Stimulated activated CD4-positive, alpha-beta T cell treated with anti-CD3 and anti-CD28 coated beads, Interleukin-4, amount 100 ng/mL, for 1 hour (primary cell): ENCODE measurements at places on chromosomes 12 and 14.
A peak's percentile ranks its signal among the peaks of the same experiment; 100 is the strongest.

DNA sequence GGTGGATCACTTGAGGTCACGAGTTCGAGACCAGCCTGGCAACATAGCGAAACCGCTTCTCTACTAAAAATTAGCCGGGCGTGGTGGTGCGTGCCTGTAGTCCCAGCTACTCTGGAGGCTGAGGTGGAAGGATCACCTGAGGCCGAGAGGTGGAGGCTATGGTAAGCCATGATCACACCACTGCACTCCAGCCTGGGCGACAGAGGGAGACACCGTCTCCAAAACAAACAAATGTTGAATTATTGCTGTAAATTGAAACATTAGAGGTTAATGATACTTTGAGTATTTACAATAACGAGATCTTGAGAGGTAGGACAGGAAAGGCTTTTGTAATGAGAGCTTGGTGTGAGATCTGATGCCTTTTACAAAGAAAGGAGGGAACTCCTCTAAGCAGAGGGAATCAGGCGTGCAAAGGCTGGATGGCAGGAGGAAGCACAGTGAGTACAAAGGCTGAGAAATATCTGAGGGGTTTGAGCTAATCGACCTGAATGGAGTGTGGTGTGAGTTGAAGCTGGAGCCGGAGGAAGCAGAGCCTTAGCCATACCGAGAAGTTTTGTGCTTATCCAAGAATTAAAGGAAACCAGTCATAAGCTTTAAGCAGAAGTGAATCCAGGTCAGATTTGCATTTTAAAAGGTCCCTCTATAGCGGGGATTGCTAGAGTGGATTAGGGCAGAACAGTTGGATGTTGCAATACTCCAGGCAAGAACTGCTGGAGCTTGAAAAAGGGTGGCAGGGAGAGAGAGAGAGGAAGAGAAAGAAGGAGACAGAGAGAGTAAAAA, 1.1 kb downstream of the RHNO1 start:
- peak; percentile 3 for DNase-seq

GRCh38 chr14:47539031-47539461, 136.4 kb downstream of the MDGA2 start:
- DNase-seq = no peak

DNA sequence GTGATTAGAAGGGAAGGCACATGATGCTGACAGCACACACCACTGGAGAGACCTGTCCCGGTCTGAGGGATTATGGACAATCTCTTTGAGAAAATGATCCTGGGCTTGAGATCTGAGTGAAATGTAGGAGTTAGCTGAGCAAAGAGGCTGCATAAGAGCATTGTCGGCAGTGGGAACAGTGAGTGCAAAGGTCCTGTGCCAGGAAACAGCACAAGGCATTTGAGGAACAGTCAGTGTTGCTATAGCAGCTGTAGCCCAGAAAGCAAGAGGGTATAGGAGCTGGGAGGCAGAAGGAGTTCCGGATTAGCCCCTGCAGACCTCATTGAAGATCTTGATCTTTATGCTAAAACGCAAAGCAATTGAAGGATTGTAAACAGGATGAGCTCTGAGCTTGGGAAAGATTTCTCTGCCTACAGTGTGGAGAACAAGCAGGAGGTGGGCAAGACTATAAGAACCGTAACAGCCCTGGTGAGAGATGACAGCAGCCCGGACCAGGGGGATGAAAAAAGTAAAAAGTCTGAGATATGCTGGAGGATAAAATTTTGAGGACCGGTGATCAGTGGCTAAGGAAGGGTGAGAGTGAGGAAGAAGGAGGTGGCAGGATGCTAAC, 28.5 kb downstream of the CFL2 start:
- no peak for DNase-seq

DNA sequence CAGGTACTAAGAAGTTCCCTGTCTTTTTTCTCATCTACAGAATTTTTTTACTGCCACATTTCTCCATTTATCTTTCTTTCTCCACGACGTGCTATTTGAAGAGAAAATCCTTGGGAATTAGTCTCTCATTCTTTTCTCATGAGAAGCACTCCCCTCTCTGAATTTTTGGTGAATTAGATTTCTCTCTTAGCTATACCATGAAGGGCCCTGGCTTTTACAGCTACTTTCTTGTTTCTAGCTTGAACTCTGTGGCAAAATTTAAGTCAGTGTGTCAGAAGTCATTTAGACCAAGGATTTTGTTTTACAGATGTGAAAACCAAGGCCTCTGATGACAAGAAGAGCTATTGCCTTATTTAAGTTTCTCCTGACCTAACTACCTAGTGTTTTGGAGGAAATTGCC, 213.1 kb downstream of the AEBP2 start:
- DNase-seq = no peak

- no peak for DNase-seq
Measured at GRCh38 chr14:77238996-77239395, 32.0 kb downstream of the NGB start.

DNA sequence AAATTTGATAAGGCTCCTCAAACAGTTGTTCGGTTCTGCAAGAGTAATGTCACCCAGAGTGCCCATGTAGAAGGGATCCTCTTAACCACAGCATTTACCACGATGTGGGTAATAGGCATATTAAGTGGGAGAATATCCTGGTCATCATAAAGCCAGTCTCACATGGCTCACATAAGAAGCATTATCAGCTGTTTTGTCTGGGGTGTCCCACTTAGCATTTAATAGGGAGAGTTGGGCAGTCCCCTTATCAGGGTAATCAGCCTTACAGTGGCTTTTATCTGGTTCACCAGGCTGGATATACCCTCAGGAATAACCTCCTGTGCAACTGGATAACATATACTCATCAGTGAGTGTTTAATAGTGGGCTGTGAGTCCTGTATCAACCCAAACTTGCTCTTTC, 12.9 kb upstream of the TMEM263 start:
- DNase-seq = no peak

- DNase-seq = no peak
Measured at GRCh38 chr12:121892673-121893561, 4.3 kb downstream of the PSMD9 start.

DNA sequence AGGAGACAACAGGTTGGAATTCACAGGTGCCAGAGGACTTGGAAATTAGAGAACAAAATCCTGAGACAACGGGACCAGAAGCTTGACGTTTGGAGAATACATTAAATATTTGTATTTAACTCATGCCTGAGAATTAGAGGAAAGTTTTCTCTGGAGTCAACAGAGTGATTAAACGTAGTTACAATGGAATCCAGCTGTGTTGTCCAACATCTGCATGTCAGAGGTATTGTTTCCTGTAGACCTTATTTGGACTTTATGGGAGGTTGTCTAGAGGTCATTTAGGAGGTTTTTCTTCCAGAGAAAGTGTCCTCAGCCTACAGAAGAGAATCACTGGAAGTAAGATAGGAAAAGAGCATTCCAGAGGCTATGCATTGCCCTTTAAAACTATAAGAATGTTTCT, 45.1 kb upstream of the RERGL start:
- DNase-seq = no peak

GRCh38 chr12:115962216-115962615, 315.3 kb downstream of the MED13L start:
- no peak for DNase-seq

- DNase-seq = no peak
Measured at GRCh38 chr14:68576031-68576430, 216.8 kb downstream of the ZFP36L1 start.

DNA sequence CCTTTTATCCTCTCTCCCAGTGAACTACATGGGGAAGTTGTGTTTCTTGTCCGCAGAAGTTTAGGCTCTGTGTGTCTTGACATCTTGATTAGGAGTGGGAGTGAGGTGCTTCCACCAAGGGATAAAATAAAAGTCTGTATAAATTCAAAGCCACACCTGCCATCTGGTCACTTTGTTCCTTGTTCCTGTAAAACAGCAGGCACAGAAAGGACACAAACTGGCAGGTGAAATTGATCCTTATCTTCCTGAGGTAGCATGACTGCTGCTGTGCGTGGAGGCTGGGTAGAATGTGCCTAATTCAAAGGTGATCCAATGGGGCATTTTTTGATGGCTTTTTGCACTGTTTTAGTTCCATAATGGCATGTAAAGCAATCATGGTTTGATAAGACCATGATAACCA, 104.3 kb upstream of the KITLG start:
- DNase-seq = no peak

DNA sequence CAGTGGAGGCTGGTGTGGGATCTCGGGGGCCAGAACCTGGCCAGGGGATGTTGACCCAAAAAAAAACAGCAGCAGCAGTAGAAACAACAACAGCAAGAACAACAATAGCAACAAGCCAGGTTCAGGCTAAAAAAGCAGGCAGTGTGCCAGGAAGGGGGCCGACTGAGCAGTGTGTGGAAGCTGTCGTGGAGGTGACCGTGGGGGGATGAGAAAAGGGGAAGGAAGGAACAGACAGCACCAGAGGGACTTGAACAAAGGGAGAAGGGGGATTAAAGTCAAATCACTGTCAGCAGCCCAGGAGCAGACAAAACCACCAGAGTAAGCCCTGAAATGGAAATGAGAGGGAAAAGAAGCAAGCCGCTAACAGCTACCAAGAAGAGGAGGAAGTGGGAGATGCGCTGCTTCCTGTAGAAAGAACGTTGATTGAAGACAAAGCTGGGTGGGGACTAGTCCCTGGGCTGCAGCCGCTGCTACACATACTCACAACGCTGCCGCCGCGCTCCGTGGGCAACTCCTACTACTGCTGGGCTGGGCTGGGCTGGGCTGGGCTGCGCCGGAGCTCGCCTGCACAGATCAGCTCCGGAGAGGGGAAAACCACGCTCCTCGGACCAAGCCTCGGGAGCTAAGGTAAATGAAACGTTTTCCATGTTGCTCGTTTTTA, at the start of gene GNG2:
TSS of gene GNG2 (plus strand) at position 449 of the 661 bp plus-strand sequence. CDS start 90,067 bp downstream, outside the sequence.
- peak; percentile 72 for DNase-seq

- no peak for DNase-seq
Measured at GRCh38 chr12:55017416-55017925, 2.3 kb upstream of the NEUROD4 start.

DNA sequence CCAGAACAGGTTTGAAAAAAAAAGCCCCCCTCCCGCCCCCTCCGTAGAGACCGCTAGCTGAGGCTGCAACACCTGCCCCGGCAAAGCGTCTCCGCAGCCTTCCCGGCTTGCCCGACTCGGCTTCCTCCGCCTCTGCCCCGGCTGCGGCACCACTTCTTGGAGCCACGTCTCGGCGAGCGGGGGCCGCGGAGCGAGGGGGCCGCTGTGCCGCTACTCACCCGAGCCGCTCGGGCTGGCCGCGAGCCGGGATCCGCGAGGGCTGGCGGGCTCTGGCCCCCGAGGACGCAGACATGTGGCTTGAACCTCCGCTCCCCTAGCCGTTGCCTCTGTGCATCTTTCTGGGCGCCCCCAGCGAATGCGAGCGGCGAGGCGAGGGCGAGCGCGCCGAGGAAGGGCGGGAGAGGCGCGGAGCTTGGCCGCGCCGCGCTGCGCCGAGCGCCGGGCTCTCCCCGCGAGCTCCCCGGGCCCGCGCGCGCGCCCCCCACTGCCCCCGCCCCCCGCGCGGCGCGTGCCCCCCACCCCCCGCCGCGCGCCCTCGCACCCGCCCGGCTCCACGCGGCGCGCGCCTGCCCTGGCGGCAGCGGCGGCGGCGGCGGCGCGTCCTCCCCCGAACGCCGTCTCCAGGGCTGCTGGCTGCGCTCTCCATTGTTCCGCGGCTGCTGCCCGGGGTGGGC, 249.5 kb downstream of the APAF1 start:
- no peak for DNase-seq

GRCh38 chr12:88437226-88437625, 143.0 kb downstream of the KITLG start:
- DNase-seq = no peak

DNA sequence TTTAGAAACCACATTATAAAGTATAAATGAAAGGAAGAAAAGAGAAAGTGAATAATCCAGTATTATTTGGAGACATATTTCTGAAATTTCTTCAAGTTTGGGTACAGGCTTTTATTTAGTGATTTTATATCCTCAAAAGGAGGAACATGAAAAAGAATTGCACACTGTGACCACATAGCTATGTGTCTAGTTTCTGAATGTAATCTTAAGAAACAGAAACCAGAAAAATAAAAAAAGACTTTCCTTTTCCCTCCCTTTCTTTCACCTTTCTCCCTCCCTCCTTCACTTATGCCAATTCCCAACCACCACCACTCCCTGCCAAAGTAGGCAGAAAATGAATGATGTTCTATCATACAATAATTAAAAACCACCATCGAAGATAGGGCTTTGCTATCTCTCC, 189.6 kb downstream of the PRKD1 start:
- DNase-seq = no peak

- DNase-seq = peak; percentile 54
Measured at GRCh38 chr12:89525305-89525823, 483 bp downstream of the POC1B start.

DNA sequence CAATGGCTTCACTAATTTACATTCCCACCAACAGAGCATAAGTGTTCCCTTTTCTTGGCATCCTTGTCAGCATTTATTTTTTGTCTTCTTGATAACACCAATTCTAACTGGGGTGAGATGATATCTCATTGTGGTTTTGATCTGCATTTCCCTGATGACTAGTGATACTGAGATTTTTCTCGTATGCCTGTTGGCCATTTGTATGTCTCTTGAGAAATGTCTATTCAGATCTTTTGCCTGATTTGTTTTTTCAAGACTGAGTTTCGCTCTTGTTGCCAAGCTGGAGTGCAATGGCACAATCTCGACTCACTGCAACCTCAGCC, 4.7 kb upstream of the PLD4 start:
- no peak for DNase-seq

DNA sequence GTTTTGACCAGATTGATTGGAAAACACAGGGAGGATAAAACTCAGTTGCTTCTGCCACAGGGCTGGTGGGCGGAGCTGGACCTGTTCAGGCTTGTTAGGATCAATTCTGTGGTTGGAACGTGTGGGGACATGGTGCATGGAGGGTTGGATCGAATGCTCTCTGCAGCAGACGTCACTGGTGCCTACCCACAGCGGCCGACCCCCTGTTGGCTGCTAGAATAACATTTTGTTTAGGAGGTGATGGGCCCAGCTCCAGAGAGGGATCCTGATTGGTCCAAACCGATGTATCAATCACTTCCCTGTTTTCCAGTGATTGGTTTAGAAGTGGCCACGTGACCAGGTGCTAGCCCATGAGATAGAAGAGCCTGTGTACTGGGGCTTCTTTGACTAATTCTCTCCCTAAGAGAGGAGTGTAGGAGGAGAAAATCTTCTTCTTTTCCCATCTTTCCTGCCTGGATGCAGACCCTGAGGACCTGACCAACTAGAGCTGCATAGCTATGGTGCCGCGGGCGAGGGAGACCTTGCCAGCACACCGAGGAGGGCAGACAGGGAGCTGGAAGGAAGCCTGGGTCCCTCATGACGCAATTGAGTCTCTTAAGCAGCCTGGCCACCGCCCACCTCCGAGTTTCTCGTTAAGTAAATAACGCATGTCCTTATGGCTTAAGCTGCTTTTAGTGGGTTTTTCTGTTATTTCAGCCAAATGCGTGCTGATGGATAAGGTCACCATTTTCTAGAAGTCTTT, 163.5 kb downstream of the AACS start:
- DNase-seq = no peak

GRCh38 chr12:16789204-16789790, 183.3 kb upstream of the LMO3 start:
- DNase-seq = no peak

- no peak for DNase-seq
Measured at GRCh38 chr12:75317784-75318183, 12.3 kb downstream of the CAPS2 start.

- DNase-seq = no peak
Measured at GRCh38 chr12:116982791-116983411, 72.2 kb downstream of the FBXW8 start.

GRCh38 chr12:89084751-89085150, 267.6 kb downstream of the DUSP6 start:
- no peak for DNase-seq
